Cortex of kidney (tissue), 1 donor: ENCODE measurements at places on chromosomes 11 and 22.

- no peak for DNase-seq
Measured at GRCh38 chr11:125976156-125976555, 30.3 kb downstream of the VSIG10L2 start.

GRCh38 chr11:17954395-17955252, 58.2 kb downstream of the SERGEF start:
- no peak for DNase-seq

GRCh38 chr11:60771879-60772525, 13.1 kb upstream of the MS4A10 start:
- no peak for DNase-seq

DNA sequence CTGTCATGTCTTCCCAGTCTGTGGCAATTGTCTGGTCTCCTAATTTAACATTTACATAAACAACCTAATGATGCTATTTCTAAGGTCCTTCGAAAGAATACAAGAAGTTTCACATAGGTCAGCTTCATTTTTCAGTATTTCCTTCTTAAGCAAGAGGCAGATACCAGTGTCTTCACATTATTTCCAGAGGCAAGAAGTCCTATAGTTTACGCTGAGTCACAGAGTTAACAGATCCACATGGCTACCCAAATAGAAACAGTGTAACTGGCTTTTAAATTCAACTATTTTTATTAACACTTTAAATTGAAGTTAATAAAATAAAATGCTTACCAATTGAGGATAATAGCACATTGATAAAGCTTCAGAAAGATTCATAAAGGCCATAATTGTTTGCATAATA, 10.9 kb downstream of the PRRG4 start:
- DNase-seq: no peak

- no peak for DNase-seq
Measured at GRCh38 chr11:12019866-12020416, 11.5 kb upstream of the DKK3 start.

- DNase-seq: no peak
Measured at GRCh38 chr22:37088108-37088605, 21.4 kb downstream of the TMPRSS6 start.

DNA sequence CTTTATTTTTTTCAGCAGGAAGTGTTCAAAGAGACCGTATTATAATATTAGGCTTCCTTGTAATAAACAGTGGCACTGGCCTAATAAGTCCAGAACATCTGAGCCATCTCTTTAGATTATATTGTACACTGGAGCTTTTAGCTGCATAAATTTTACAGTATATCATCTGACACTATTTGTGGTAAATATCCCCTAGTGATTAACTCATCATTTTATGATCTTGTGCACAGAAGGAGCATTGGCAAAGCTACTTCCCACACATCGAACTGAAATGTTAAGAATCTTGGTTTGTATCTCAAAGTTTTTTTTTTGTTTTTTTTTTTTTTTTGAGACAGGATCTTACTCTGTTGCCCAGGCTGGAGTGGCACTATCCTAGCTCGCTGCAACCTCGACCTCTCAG, 162.7 kb downstream of the HIPK3 start:
- no peak for DNase-seq

DNA sequence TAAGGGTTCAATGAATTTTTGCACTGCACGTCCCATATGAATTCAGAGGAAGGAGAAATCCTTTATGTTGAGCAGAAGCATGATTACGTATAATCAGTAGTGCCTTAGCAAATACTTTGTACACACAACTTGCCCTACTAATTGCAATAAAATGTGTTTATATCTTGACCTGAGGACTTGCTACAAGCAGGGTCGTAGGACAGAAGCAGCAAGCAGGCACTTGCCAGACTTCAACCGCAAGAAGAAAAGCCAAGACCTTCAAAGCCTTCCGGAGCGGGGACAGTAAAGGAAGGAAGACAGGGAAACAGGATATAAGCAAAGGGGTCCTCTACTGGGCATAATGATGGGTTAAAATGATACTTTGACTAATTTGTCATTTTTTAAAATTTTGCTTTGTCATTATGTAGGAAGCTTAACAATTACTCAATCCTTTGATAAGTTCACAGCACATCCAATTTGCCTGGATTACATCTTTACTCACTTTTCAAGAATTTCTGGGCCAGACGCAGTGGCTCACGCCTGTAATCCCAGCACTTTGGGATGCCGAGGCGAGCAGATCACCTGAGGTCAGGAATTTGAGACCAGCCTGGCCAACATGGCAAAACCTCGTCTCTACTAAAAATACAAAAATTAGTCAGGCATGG, 23.2 kb upstream of the UBASH3B start:
- no peak for DNase-seq

GRCh38 chr11:73143126-73143838, 1.2 kb upstream of the FCHSD2 start:
- no peak for DNase-seq

DNA sequence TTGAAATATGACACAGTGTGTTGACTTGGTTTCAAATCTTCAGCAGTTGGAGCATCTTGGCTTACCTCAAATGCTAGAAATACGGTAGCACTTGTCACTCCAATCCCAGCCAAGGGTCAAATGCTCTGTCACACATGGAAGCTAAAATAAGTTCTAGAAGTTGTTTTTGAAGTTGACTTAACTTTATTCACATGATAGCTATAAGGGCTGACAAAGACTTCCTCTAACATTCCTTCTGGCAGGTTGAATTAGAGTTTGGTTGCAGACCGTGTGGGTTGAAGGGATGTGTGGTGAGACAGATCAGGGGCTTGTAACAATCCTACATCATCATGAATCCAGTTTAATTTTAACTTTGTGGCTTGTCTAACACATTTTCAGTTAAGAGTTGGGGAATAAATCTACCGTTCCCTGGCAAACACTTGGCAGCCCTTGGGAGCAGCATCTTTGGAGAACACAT, 4.6 kb downstream of the SLN start:
- DNase-seq: no peak

- DNase-seq: no peak
Measured at GRCh38 chr22:44204739-44205515, 24.2 kb downstream of the PARVG start.

GRCh38 chr11:10298342-10298741, 4.3 kb upstream of the SBF2 start:
- DNase-seq: no peak

DNA sequence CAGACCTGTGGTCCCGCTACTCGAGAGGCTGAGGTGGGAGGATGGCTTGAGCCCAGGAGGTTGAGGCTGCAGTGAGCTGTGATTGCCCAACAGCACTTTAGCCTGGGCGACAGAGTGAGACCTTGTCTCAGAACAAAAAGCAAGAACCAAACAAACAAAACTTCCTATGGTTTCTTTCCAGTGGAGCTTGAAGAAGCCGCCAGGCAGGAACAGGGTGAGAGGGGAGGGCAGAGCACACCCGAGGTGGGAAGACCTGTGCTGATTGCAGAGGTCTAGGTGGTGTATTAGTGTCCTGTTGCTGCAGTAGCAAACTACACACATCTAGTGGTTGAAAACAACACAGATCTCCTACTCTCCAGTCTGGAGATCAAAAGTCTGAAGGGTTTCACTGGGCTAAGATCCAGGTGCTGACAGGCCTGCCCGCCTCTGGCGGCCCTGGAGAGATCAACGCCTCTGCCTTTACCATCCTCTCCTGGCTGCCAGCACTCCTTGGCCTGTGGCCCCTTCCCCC, 10.5 kb downstream of the ARHGEF17 start:
- DNase-seq: no peak

- DNase-seq: no peak
Measured at GRCh38 chr11:110075105-110075846, 17.9 kb upstream of the ZC3H12C start.

DNA sequence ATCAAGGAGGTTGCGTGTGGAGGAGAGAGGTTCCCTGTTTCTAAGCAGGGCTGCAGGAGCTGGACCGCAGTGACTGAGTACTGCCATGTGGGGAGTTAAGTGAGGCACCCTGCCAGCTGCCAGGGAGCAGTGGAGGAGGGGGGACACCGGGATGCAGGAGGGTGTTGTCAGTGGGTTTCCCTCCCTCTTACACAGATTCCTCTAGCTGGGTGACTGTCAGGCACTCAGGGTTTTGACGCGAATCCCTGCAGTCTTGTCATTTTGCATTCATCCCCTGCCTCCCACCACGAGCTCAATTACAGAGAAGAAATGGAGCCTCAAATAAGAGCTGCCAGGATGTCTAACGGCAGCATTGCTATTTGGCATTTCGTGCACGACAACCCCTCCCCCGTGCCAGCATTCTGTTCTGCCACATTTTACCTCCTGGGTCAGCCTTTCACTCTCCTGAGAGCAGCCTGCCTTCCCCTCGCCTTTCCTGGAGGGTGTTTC, 119.8 kb upstream of the SORL1-AS1 start:
- no peak for DNase-seq
